ENCODE measurements at places on chromosomes 13 and 19.
A peak's percentile ranks its signal among the peaks of the same experiment; 100 is the strongest.

DNA sequence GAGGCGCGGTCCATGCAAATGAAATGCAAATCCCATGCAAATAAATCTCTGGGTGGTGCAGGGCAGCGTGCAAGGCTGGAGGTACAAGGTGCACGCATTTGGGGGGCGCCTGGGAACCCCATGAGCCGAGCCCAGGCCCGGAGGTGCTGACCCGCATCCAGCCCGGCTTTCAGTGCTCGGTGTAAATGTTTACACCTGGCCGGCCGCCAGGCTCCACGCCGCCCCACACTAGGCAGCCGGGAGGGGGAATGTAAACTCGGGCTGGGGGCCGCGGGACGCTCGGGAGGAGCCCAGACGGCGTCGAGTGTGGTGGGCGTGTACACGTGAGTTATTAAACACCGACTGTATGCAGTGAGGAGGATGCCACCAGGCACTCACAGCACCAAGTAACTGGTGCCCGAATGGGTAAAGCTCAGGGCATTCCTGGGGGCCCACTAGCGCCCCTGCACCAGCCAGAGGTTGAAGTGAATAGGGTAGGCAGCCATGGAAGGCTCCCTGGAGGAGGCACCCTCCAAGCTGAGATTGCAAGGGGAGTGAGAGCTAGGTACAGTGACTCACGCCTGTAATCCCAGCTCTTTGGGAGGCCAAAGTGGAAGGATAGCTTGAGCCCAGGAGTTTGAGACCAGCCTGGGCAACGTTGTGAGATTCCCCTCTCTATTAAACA is 17.2 kb downstream of the FUT6 start:
- DNase-seq: no peak

GRCh38 chr13:75391432-75392100 is 90.4 kb downstream of the TBC1D4 start:
- no peak for DNase-seq

DNA sequence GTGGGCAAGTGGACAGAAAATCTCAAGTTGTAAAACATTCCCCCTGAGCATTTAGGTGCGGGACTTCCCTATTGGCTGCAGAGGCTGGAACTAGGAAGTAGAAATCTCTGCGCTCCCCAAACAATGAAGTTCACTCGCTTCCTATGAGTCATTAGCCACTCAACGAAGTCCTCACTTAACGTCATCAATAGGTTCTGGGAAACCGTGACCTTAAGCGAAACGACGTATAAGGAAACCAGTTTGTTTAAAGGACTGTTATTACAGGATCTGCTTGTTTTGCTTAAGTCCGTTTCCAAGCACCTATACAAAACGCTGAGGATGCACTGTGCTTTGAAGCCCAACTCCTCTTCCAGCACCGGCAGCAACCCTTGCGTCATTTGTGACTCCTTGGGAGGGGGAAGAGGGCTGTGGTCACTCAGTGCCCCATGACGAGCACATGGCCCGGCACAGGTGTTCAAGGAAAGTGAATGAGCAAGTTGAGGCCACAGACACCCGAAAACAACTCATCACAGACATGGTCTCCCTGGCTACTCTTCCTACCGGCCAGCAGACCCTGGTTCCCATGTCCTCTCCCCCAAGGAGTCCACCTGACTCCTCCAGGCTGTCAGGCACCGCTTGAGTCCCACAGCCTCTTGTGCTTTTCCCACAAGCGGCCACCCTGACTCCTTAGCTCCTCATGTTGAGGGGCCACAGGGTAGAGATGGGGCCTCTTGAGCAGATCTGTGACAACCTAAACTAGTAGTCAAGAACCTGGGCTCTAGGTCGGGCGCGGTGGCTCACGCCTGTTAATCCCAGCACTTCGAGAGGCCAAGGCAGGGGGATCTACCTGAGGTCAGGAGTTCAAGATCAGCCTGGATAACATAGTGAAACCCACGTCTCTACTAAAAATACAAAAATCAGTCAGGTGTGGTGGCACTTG is 4.8 kb downstream of the RPS16 start:
- DNase-seq: peak; percentile 77

- DNase-seq: no peak
These were observed 38.2 kb downstream of the NFIC start for GRCh38 chr19:3404324-3405260.

- DNase-seq: no peak
These were observed 156.6 kb downstream of the TM9SF2 start for GRCh38 chr13:99657848-99658260.

DNA sequence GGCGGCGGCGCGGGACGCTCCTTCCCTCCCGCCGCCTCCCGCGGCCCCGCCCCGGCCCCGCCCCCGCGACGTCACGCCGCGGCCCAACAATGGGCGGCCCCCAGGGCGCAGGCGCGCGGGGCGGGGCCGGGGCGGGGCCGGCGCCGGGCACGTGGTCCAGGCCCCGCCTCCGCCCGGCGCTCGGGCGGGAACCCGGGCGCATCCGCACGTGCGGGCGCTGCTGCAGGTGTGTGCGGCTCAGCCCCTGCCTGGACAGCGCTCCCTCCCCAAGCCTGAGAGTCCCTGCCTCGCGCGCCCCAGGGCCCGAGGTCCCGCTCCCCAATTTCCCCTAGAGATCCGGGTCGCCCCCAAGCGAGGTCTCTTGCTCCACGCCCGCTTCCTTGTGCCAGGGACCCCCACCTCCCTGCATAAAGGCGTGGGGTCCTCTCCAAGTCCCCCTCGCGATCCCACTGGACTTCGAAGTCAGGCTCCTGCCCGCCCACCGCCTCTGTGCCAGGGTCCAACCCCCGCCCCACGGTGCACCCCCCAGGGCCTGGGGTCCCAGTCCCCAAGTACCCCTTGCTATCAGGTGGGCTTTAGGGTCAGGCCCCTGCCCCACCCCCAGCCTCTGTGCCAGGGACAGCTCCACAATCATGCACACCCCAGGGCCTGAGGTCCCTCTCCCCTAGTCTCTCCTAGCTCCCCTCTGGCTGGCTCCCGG is at the start of gene MEX3D:
TSS of gene MEX3D (minus strand) at position 6 of the 700 bp plus-strand sequence. CDS start 267 bp downstream, outside the sequence.
- peak; percentile 55 for DNase-seq

All from NCI-H2227 treated with DMSO at 0.1 percent for 48 hours (cell line).